ENCODE measurements at places on chromosomes 12 and 14.

- DNase-seq = no peak
Observed at GRCh38 chr14:99320105-99320572, 48.1 kb upstream of the BCL11B start.

DNA sequence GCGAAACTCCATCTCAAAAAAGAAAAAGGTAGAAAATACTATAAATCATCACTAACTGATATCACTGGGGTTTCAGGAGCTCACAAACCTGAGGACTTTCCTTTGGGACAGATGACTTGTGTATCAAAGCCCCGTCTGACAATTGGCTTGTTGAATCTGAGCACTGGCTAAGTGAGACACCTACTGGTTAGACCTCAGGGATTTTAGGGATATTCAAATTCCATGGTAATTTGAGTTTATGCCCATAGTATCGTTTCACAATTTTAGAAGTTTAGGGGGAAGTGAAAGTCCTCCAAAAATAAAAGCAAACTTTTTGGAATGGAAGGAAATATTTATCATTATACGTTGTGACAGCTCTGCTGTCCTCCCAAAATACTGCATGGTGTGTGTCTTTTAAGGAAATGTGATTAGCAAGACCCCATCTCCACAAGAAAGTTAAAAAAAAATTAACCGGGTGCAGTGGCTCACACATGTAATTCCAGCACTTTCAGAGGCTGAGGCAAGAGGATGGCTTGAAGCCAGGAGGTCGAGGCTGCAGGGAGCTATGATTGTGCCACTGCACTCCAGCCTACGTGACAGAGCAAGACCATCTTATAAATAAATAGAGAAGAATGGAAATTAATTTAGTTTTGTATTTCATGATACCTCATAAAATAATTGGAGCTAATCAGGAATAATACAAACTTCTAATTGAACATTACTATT, 49.2 kb downstream of the FBXL14 start:
- DNase-seq = no peak

GRCh38 chr14:61754627-61755381, 7.4 kb upstream of the SNAPC1 start:
- DNase-seq = no peak

DNA sequence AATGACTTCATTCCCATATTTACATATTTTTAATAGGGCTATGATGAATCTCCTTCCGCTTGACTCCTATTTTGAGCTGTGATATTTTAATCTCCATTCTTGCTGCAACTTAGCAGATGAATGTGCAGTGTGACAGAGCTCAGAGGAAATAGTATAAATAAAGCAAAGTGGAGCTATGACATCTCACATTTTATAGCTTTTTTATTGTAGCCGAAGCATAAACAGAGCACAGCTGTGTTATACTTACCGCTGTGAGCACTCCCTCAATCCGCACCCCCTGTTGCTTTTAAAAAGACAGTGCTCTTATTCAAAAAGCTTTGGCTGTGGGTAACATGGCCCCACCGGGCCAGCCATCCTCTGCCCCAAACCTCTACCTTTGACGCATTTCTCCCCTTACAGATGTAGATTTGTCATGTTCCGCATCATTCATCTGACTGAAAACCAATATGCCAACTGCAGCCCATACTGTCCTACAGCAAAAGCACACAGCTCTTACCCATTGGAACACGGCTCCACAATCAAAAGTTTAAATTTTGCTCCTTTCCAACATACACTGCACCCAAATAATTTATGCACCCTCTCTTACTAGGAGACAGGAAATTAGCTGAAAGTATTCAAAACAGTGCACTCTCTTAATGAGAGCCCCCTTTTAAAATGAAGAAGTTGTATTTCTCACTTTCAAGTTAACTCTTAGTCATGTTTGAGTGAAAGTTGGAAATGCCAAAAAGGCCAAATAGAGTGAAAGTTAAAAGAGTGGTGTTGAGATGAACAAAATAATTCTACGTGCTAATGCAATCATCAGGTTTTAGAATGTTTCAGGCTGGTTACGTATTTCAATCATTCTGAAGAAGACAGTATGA, 429.3 kb upstream of the SOX5 start:
- no peak for DNase-seq

DNA sequence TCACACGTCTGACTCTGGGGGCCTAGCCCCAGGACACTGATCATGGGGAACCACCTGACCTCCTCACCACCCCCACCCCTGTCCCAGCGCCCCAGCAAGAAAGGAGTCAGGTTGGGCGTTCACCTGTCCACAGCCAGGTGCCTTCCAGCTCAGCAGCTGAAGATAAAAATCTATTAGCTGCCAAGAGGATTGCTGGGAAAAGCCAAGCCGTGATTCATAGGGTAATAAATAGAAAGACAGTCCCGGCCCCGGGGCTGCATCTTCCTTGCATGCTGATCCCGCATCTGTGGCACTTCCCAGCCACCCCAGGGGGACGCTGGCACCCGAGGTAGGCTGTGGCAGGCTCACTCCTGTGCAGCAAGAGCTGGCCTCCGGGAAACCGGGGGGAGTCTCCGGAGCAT, 70.2 kb upstream of the NCOR2 start:
- no peak for DNase-seq

GRCh38 chr14:31085027-31085426, 58.8 kb upstream of the STRN3 start:
- DNase-seq = no peak

- no peak for DNase-seq
Observed at GRCh38 chr12:108876550-108876949, 3.3 kb upstream of the DAO start.

DNA sequence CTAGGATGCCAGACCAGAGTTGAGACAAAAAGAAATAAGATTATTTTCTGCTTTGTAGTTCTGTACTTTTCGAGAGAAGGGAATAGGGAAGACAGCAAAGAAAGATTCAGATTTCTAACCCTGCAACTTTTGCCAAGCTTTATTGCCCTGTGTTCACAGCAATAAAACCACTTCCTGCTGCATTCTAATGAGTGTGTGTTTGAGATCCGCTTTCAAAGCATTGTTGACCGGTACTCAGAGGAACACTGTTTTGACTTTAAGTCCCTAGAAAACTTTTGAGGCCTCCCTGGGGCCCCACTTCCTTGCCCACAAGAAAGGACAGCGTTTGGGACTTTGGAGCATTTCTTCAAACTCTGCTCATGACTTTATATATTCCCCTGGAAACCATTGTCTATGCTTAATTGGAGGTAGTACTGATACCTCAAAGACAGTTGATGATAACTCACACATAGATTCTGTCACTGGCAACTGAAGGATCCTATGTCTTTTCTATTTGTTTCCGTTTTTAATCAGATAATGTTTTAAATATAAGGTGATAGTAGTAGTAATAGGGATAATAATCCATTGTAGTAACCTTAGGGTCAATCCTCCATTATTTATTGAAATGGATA, 1.3 kb downstream of the RNASE6 start:
- no peak for DNase-seq

DNA sequence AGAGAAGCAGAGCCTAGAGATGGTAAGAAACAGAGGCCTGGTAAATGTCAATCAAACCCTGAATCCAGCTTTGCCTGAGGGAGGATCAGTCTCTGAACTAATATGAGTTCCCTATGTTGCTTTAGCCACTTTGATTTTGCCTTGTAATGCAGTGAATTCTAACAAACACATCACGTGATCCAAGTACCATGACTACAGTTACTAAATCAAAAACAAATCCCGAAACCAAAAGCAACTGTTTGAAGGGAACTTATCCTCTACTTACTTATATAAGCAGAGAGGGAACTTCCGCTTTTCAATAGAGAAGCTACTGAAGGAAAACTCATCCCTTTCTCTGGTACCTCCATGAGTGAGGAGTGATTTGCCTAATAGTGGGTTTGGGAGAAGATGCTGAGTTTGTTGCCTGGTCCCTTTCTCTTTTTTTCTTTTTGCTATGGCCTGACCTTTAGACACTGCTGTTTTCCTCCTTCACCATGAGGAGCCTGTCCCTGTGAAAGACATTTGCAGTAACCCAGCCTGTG, 7.7 kb upstream of the PPTC7 start:
- DNase-seq = peak; percentile 68

DNA sequence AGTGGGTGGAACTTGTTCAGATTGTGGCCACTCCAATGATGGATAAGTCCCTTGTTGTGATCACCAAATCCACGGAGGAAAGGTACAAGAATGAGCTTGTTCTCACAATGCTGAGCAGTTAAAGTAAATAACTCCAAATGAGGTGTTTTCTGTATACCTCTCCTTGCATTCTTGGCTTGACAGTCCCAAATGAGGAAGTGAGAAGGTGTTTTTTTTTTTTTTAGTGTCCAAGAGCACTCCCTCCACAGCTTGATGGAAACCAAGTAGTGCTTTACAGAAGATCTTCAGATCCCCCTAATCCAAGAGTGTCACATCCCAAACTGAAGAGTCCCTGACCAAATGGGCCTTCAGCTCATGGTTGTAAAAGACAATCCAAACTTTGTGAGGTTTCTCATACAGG, 153.6 kb downstream of the ATP23 start:
- DNase-seq = no peak

DNA sequence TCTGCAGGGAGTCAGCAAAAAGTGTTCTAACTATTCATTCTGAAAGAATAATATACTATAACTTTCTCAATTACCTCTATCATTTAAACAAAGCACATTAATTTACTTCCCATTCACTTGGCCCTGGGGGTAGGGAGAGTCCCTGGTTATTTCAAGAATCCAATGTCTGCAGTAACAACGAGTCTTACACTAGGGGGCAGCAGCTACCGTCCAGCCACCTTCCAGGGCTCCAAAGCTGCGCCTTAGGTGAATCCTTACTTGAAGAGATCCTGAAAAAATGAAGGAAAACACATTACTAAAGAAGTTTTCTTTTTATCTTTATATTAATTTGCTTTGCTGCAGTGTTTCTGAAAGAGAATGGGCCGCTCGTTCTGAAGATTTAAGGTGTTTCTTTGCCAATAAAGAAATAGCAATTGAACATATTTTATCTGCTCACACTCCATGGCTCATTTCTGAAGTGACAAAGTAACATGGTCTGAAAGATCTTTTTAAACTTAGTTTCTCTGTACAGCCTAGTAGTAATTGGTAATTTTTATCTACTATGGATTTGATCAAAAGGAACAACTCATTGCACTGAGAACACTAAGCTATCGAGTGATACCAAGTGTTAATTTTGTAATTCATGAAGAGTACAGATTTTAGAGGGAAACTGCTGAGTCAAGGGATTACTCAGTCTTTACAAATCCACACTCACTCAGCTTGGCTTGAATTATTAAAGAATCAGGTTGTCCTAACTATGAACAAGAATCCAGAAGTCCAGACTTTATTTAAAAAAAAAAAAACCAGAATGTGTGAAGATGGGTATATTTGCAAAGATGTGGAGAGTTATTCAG, 27.6 kb downstream of the BHLHE41 start:
- DNase-seq = no peak

Measured in forelimb muscle (tissue), 1 donor.